CD4-positive, alpha-beta memory T cell (primary cell): ENCODE measurements at places on chromosomes 11 and 22. TPM values are rescaled to one million over a fixed set of nuclear protein-coding genes. Genes with fewer than 3 reads are reported as not detected.

DNA sequence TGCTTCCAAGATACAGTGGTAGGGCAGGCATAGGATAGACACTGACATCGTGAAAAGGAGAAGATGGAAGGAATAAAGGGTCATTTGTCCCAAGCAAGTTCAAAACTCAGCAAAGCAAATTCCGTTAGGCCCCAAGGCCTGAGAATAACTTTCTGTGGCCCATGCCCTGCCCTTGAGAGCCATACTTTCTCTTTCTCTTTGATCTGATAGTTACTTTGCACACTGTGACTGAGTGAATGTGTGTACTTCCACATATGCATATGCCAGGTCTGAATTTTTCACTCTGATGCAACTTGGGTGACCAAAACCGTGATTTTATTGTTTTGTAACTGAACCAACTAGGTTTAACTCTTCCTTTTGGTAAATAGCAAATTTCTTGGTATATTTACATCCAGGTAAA lies 371.5 kb downstream of the RAB38 start:
- no peaks in the 10 kb centered on the region for H3K36me3 ChIP-seq
- no peak for DNase-seq
- no peaks in the 10 kb centered on the region for H3K4me1 ChIP-seq
- no peak overlapping the region for H3K4me3 ChIP-seq
- no peaks in the 10 kb centered on the region for H3K27me3 ChIP-seq
- no peak overlapping the region for H3K27ac ChIP-seq

DNA sequence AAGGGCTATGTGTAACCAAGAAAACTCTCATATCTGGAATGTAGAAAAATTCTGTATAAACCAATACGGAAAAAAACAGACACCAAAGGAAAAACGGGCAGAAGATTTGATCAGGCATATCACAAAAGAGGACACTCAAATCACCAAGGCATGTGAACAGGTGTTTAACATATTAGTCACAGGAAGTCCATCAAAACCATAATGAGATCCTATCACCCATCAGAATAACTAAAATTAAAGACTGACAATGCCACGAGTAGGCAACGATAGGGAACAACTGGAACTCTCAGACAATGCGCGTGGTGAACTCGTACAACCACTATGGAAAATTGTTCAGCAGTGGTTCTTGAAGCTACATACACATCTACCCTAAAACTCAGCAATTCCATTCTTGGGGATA lies 94.5 kb downstream of the MICAL3 start:
- H3K27ac ChIP-seq, result no peak overlapping the region
- no peaks in the 10 kb centered on the region for H3K4me1 ChIP-seq
- no peaks in the 10 kb centered on the region for H3K36me3 ChIP-seq
- no peaks in the 10 kb centered on the region for H3K27me3 ChIP-seq

Gene UCP3
- 6.3 TPM for total RNA-seq

Gene KCNJ1
- 0.17 TPM for total RNA-seq
